ENCODE measurements at places on chromosomes 1 and 21. TPM values are rescaled to one million over a fixed set of nuclear protein-coding genes. Genes with fewer than 3 reads are reported as not detected.
A peak's percentile ranks its signal among the peaks of the same experiment; 100 is the strongest.

- no peak for DNase-seq
Observed at GRCh38 chr1:22841860-22842281, 130.8 kb downstream of the LACTBL1 start.

GRCh38 chr1:203544485-203544884 is 50.5 kb downstream of the OPTC start:
- DNase-seq = no peak

DNA sequence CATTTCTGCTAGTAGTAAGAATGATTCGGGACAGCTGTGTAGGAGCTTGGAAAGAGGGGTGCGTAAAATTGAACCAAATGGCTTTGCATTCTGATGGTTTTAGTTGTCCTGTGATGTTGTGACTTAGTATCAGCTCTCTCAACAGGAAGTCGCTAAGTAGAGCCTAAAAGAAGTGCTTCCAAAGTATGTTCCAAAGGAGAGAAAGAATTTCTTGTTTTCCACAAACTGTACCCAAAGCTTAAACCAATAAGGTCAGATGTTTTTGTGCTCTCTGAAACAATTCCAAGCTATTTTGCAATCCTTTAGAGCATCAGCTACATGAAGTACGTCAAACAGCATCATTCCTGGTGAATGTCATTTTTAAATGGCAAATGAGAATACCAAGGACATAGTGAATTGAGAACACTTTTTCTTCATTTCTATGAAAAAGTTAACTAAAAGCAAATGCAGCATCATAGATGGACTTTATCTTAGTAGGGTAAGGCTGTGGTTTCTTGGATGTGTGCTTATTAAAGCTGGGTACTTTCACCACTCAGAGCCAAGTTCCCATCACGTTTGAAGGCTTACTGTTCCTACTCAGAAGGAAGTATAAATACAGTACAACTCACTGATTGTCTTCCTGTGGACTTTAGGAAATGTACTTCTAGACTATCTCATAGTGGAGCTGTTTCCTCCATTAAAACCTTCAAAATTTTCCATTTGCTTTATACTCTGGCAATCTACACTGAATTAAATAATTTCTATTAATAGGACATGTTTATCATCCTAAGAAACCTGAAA is 148.6 kb downstream of the C1orf21 start:
- peak; percentile 28 for DNase-seq

KRTAP7-1 gene
- not detected for polyA plus RNA-seq

LCE6A gene
- polyA plus RNA-seq = not detected

DNA sequence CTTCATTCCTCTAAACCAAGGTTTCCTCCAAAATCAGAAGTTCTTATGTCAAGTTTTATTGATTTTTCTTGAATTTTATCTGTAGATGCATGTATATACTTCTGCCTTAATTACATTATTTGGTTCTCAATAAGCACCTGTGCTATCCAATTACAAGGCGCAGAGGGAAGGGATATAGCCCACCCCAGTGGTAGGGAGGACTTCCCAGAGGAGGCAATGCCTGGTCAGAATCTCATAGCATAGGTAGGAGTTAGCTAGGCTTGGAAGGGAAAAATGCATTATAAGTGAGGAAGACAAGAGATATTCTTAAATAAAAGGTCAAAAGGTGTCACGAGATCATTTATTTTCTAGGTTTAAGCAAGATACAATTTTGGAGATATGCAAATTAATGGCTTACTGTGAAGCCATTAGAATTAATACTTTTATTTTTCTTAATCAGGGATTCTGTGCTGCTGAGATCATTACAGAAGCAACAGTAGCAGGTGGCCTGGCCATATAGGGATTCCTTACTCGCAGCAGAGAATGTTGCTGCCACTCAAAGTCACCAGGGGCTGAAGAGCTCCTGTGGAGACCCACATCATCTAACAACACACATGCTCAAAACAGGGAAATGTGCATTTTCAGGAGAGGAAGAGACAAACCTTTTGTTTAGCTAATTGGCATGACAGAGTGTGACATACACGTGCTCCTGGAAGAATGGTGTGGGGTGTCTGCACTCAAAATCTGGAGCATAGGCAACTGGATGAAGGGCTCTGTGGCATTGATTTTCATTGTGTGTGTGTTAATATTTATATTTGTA is 178.3 kb downstream of the ATG4C start:
- DNase-seq = no peak

DNA sequence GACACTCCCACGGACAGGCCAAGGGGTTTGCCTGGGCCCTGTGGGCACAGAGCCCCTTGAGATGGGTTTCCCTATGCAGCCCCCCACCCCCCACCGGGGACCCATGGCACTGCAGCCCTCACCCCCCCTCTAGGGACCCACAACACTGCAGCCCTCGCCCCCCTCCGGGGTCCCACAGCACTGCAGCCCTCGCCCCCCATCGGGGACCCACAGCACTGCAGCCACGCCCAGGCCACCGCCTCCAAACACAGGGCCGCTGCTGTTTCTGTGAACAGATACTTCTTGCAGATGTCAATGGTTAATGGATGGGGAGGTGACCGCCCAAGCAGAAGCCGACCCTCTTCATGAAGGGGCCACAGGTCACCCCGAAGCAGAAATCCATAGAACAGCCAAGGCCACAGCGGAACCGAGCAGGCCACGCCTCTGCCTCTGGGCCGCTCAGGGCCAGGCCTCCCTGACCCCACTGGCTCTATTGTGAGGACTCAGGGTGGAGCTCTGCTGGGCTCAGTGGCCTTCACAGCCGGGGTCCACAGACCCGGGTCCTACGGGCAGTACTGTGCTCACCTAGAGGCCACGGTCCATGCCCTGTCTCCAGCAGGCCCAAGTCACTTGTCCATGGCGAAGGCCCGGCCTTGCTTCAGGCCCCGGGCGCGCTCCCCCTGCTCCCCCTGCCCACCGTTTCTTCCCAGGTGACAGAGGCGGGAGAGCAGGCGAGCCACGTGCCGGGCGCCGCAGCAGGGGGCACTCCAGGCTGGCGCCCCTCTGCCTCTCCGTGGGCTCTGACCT is 4.1 kb upstream of the POFUT2 start:
- DNase-seq = no peak

DNA sequence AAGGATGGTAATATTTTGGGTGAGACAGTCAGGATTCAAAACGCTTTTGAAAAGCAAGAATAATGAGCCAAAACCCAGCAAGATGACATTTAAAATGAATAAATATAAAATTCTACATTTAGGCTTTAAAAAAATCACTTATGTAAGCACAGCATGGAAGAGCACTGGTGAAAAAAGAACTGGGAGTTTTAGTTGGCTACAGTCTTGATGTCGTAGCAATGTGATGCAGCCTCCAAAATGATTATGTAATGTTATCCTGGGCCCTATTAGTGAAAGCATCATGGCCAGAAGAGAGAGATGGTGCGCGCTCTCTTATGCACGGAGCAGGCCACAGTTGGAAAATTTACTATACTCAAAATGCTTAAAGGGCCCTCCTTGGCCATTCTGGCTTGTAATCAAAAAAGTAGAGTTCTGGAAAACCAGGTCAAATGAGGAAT is 5.1 kb downstream of the KCNJ9 start:
- DNase-seq = no peak

KISS1 gene
- 0.39 TPM for polyA plus RNA-seq

NCAM2 gene
- polyA plus RNA-seq = 4.8 TPM

- no peak for DNase-seq
Observed at GRCh38 chr1:76677416-76678405, 189.6 kb upstream of the ST6GALNAC5 start.

GRCh38 chr1:116574581-116575291 is 3.9 kb upstream of the CD58 start:
- peak; percentile 69 for DNase-seq

EPHX1 gene
- polyA plus RNA-seq = 25.9 TPM

- DNase-seq = no peak
Observed at GRCh38 chr1:83012950-83013349, 986.0 kb downstream of the TTLL7 start.

FAM131C gene
- polyA plus RNA-seq = 0.14 TPM

DNA sequence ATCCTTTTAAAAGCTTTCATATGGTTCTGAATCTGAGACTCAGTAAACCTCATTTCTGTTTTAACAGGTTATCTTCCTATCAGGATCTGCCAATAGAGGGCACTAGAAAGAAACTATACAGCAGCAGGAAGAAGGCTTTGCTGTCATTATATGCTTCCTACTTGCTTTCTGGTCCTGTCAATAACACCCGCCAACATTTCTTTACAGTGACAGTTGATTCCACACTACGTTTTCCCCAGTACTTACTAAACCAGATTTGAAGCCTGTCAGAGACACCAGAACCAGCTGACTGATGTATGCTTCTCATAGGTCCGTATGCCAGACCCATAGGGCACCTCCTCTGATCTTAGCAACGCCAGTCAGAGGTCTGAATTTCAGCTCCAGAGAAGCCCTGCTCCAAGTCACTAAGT is 341.0 kb upstream of the NEGR1 start:
- peak; percentile 14 for DNase-seq

GRCh38 chr1:84770481-84770880 is 80.2 kb upstream of the SSX2IP start:
- DNase-seq = no peak

DNA sequence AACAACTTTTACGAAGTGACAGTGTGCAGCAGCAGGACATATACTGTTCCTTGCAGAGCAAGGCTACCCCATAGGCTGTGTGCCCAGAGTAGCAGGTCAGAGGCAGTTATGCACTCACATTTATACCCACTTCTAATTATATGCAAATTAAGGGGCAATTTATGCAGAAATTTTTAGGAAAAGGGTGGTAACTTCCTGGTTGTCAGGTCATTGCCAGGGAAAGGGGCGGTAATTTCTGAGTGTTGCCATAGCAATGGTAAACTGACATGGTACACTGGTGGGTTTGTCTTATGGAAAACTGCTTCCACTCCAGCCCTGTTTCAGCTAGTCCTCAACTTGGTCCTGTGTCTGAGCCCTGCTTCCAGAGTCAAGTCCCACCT is 12.0 kb upstream of the SLAMF1 start:
- DNase-seq = no peak

DNA sequence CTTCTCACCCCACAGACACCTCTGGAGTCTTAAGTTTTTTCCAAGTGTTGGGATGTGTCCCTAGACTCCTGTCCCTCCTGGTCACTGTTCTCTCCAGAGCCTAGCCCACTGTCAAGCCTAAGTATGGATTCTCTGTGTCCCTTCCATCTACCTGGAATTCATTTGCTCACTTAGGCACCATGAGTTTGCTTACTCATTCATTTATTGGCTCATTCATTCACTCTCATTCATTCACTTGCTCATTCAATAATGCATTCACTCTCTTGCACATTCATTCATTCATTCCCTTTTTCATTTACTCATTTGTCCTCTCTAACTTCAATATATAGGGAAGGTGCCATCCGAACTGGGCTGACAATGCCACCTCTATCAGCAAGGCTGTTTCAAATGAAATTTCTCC is 1.6 kb downstream of the S100A16 start:
- no peak for DNase-seq

- no peak for DNase-seq
Observed at GRCh38 chr1:33007190-33008050, 29.3 kb downstream of the AK2 start.

DNM3 gene
- polyA plus RNA-seq = 3.0 TPM

DNA sequence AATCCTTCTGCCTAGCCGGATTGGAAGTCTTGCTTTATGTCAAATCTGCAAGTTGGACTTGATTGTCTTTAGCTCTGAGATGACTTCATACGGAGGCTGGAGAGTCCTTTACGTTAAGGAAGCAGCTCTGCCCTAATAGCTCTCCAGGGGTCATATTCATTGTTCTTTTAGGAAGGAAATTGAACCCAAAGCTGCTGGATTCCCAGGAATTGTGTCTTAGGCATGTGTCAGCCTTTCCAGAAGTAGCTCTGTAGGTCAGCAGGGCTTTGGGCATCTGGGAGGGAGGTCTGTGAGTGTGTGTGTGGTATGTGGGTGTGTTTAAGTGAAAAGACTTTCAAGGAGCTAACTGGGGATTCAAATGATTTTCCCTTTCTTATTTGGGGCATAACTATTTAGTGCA is 82.4 kb downstream of the ABCA4 start:
- no peak for DNase-seq

DNA sequence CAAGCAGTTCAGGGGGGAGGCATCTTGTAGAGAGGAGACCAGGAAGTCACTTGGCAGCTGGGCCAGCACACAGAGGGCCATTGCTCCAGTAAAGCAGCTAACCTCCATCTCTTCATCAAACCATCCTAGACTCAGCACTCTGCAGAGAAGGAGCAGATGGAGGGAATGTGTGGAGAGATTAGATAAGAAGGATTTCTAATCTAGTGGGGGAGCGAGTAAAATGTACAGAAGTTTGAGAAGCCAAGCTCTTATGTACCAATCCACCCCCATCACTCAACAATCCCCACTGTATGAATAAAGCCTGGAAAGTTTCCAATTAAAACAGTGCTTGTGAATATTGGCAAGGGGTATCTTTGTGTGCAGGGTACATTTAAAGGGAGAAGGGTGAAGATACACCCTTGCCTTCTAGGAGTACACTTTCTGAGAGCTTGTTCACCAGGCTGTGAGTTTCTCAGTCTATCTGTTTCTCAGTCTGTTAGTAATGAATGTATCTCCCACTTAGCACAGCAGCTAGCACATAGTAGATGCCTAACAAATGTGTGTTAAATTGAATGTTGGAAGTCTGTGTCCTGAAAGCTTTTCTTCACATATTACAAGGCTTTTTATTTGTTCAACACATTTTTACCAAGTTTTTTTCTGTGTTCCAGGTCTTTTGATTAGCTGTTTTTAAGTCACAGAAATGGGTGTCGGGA is 142.7 kb upstream of the UBE2U start:
- DNase-seq = no peak

GRCh38 chr1:146029117-146029516 is 7.6 kb upstream of the HJV start:
- DNase-seq = no peak

KIAA1614 gene
- polyA plus RNA-seq = 12.3 TPM

DNA sequence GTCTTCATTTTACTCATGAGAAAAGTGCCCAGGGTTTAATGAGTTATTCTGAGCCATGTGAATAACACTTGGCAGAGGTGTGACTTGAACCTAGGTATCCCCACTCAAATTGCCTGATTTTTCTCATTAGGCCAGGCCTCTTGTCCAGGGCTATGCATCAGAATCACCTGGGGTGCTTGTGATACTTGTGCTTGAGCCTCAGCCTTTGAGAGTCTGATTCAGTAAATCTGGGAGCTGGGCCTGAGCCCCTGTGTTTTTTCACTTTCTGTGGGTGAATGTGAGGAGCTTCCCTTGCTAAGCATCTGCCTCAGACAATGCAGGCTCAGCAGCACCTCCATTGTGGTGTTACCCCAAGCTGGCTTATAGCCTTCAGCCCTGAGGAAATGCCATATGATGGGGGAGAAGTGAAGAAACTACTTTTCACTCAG is 127.1 kb downstream of the S1PR1 start:
- no peak for DNase-seq

PCAT6 gene
- polyA plus RNA-seq = 1.6 TPM

DNA sequence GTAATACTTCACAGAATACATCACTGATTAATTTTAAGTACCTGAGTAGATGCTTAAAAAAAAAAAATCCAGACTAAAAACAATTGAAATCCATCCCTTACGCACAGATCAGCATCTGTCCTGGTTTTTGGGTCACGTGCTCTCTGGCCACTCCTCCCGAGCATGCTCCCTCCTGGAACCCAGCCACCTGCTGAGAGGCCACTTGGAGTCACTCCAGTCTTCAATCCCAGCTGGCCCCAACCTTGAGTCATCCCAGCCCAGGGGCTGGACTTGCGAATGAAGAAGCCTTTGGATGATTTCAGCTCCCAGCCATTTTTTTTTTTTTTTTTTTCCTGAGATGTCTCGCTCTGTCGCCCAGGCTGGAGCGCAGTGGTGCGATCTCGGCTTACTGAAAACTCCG is 8.9 kb downstream of the MAP1LC3C start:
- DNase-seq = peak; percentile 88

C8A gene
- not detected for polyA plus RNA-seq

All from forelimb muscle (tissue), 1 donor.